ENCODE measurements at places on chromosomes 3 and 15. TPM values are rescaled to one million over a fixed set of nuclear protein-coding genes. Genes with fewer than 3 reads are reported as not detected.

GUCA1C gene
- total RNA-seq: not detected

CLDN16 gene
- total RNA-seq: not detected

TMC3 gene
- total RNA-seq: not detected

LRRC34 gene
- 5.9 TPM for total RNA-seq

AGTR1 gene
- total RNA-seq: not detected

AHSG gene
- total RNA-seq: not detected

GNL3 gene
- total RNA-seq: 235 TPM

Measured in activated T-helper 2 cell treated with anti-CD3 and anti-CD28 coated beads, Interferon-gamma antibody, Interleukin-2, Interleukin-4, amounts not matched to agents 10 μg/mL and 5 μg/mL and 100 μg/mL, durations not matched to agents 14 hours and 24 hours and 36 hours (primary cell).